ENCODE measurements at places on chromosomes 5 and 9.

- DNase-seq = no peak
Observed at GRCh38 chr9:138066049-138066448, 188.5 kb downstream of the CACNA1B start.

GRCh38 chr9:75844321-75844720 is 46.2 kb upstream of the PCSK5 start:
- no peak for DNase-seq

- no peak for DNase-seq
Observed at GRCh38 chr9:135303280-135303647, 176.3 kb upstream of the PPP1R26 start.

- DNase-seq = no peak
Observed at GRCh38 chr5:56739990-56740389, 75.4 kb upstream of the MAP3K1 start.

DNA sequence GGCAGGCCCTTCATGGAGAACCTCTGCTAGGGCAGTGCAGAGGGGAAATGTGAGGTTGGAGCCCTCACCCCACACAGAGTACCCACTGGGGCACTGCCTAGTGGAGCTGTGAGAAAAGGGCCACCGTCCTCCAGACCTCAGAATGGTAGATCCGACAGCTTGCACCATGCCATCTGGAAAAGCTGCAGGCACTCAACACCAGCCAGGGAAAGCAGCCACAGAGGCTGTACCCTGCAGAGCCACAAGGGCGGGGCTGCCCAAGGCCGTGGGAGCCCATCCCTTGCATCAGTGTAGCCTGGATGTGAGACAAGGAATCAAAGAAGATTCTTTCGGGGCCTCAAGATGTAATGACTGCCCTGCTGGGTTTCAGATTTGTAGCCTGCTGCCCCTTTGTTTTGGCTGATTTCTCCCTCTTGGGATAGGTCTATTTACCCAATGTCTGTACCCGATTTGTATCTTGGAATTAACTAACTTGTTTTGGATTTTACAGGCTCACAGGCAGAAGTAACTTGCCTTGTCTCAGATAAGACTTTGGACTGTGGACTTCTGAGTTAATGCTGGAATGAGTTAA is 16.6 kb upstream of the ZDHHC11 start:
- no peak for DNase-seq

GRCh38 chr5:135253601-135254178 is 145.3 kb downstream of the MACROH2A1 start:
- DNase-seq = no peak

DNA sequence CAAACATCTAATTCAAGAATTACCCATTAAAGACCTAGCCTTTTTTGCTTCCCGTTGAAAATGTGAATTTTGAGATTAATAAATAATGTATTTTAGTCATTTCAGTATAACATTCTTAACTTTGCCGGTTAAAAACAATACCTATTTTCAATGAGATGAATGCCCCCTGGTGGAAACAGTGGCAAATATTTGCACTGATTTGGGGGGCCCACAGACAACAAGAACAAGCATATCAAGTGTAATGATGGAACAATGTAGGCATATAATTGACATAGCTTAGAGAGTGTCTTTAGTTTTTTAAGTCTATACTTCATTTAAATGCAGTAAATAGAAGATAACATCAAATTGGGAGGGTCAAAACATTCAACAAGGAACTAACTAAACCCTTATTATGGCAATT is 111.9 kb downstream of the NTRK2 start:
- no peak for DNase-seq

GRCh38 chr5:77893225-77893860 is 117.2 kb upstream of the TBCA start:
- no peak for DNase-seq

GRCh38 chr5:171858303-171858702 is 72.7 kb downstream of the SMIM23 start:
- no peak for DNase-seq

DNA sequence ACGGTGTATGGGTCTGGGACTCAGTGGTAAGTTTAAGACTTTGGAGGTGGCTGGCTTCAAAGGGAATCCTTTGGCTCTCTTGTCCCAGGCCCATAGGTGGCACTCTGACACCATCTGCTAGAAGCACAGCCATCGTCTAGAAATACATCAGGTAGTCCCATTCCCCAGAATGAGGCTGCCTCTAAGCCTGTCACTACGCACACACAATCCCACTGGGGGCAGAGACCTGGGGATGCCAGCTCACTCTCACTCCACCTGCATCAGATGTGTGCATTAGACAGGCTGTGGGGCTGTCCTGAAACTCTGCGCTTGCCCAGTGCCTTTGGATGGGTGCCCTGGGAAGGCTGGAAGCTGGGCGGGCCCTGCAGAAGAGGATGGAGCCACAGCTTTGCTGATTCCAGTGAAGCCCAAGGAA is 127.5 kb upstream of the PANK3 start:
- DNase-seq = no peak

GRCh38 chr9:91820949-91821880 is 128.8 kb downstream of the ROR2 start:
- DNase-seq = no peak

GRCh38 chr5:131947445-131947844 is 2.0 kb upstream of the MEIKIN start:
- no peak for DNase-seq

DNA sequence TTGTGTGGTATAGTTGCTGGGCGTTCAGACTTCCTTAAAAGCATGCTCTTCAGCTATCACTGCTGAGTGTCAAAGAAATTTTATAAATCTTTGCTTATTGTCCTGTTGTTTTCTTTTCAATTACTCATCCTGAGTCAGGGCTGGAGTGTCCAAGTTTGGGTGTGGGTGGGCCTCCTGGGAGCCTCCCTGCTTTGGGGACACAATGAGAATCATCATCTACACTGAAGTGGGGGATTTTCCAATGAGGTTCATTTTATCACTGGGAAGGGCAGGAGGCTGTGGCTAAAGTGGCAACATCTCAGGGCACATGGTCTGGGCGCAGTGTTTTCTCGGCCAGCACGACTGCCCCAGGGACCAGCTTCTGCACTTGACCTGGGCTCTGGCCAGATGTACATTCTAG is 19.5 kb downstream of the GFPT2 start:
- no peak for DNase-seq

DNA sequence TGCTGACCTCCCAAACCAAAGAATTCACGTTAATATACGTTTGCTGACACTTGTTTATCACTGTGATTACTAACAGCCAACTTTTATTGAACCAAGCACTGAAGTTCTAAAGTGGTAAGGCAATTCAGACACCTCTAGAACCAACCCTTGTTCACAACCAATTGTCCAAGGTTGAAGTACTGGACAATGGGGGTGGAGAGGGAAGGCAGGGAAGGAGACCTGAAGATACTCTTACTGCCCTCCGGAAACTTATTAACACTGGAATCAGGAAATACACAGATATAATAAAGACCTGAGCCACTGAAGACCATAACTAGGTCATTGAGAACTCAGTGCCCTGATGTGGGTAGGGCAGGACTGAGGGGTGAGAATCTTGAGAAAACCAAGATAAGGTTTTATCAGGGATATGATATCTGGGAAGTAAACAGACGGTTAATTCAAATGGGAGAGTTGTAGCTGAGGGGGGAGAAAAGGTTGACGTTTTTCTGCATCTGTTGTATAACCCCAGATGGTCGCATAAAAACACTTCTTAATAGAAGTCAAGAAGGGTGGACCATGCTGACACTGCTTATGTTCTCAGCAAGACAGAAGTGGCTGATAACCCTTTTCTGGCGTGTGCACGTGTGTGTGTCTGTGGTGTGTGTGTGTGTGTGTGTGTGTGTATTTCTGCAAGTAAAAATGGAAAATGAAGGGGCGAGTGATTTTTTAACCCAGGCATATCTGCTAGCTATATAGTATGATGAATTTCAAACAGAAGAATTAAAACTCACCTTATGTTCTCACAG is 125.9 kb downstream of the LHFPL2 start:
- DNase-seq = no peak

DNA sequence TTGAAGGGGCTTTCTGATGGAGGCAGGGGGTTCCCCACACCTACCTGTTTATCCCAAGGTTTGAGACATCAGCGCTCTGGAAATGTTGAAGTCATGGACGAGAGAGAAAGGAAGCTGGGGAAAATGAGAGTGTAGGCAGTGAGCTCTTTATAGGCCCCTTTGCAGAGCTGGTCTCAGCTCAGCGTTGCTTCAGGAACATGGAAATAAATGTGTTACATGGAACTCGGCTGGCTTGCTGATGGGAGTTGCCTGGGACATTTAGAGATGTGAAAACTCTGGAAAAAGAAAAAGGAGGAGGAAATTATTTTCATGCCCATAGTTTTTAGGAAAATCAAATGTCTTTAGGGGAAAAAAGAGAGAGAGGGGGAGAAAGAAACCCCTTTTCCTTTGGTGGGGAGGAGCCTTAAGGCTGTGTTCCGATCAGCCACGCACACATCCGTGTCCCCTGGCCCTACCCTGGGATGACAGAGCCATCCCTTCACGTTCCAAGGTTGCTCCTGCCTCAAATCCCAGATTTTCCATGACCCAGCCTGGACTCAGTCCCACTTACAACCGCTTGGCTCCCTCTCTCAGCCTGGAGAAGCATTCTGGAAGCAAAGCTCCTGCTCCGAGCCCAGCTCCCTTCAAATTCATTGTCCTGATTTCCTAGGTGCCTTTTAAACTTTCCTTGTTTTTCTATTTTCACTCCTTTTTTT is 78.3 kb downstream of the COL27A1 start:
- no peak for DNase-seq

DNA sequence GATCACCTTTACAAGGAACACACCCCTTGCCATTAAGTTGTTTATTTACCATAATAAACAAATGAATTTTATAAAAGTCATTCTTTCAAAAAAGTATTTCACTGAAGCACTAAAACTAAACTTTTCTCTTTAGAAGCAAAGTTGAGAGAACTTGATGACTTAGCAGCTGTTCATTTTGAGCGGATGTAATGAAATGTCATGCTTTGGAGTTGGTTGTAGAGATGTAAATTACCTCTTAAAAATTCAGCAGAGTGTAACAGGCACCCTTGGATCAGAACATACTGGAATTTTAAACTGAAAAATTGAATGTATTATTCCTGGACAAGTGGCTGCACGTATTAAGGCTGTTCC is 617.2 kb downstream of the PDE4D start:
- no peak for DNase-seq

- DNase-seq = no peak
Observed at GRCh38 chr9:130138171-130138653, 34.0 kb upstream of the NCS1 start.

DNA sequence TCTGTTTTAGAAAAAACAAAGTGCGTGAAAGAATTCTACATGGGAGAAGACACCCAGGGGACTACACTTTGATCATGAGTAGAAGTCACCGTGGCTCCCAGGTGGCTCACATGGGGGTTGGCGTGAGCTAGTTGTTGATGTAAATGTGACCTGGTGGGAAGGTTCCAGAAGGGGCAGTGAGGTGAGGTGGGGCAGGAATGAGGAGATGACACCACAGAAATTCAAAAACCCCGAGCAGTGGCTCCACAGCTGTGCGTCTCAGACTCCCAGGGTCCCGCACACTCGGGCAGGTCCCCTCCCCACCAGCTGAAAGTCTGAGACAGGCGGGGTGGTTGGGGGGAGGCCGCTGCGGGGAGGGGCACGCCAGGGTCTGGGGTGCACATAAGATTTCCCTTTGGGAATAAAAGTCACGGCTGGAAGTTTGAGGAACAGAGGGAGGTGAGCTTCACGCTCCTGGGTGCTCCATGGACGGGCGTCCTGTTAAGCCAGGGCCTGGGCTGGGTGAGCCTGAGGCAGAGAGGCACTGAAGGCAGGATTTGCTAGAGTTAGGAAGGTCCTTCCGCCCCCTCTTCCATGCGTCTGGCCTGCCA is 29.9 kb downstream of the GLT6D1 start:
- DNase-seq = no peak

DNA sequence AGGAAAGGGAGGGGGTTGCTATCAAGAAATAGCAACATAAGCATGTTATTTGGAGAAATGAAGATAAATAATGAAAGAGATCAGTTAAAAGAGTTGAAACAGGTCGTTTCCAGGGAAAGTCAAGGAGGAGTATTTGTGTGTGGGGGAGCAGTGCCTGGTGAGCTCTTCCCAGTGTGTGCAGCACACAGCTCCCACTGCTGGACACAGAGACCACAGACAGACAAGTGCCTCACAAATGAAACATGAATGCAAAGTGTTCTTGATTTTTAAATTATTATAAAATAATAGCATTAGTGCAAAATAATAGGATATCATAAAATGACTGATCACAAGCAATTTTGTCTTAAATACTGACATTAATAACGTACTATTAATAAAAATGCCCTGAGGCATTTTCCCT is 40.8 kb downstream of the LIFR start:
- DNase-seq = no peak

Measured in stimulated activated CD8-positive, alpha-beta memory T cell treated with anti-CD3 and anti-CD28 coated beads, Interleukin-4, amount 100 ng/mL, for 24 hours (primary cell).